ENCODE measurements at places on chromosomes 6 and 20.

GRCh38 chr20:44467289-44467883 lies 8.3 kb upstream of the TTPAL start:
- no peak for DNase-seq

DNA sequence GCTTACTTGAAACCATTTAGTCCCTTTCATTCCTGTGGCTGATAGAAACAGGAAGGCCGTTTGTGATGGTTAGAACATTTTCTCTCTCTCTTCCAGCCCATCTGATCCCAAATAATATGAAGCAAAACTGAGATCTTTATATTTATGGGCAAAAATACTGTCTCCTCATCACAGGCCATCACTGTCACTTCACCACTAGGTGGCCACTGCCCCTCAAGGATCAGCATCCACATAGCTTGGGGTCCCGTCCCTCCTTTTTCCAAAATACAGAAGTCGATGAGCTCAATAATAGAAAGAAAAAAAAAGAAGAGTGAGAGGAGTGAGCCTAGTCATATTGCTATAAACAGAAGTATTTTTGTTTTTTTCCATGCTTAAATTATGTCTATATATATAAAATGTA lies 46.4 kb upstream of the LAMP5 start:
- no peak for DNase-seq

DNA sequence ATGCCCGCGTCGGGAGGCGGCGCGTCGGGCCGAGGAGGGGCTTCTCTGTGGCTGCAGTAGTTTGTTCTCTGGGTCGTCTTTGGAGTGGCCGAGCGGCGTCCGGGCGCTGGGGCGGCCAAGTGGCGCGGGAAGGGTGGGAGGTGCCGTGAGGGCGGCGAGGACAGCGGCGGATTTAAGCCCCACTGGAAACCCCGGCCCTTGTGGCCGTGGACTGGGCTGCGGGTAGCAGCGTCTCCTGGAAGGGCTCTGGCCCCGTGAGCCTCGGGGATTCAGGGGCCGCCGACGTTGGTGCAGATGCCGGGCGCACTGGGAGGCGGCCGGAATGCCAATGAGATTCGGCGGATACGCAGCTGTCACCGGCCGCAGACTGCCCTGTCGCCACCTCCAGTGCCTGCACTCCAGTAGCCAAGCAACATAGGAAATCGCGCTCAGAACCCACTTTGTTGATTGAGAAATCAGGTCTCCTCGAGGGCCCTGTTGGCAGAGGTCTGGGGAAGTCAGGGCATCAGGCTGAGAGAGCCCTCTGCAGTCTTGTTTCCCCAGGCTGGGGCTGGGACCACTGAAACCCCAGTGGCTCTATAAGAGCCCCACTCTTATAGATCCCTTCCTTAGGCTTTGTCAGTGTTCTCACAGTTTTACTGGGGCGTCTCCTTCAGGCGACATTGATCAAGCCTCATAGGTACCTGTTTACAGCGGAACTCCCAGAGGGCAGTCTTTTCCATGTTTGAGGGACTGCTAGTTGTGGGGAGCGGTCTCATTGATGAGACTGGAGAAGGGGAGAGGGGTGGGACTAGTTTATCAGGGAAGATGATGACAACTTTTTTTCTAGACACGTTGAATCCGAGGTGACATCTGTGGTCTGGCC lies 642 bp downstream of the GZF1 start:
- no peak for DNase-seq

DNA sequence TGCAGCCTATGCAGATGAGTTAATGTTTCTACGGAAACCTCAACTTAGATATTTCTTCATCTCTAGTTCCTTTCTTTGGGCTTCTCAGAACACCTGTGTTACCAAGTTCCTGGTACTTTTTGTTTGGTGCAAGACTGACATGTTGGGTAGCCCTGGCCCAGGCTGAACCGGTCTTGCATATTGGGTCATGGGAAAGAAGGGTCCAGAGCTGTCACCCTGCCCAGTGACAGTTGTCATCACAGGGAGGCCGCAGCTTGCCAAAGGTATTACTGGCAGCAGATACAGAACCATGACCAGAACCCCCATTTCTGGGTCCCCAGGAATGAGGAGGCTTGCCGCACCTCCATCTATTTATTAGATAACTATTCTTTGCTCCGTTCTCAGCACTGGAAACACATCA lies 40.2 kb downstream of the PDYN start:
- no peak for DNase-seq

GRCh38 chr20:61896058-61896961 lies 169.4 kb downstream of the TAF4 start:
- peak; percentile 61 for DNase-seq

Data from neural crest cell (in vitro differentiated cells).